ENCODE measurements at places on chromosomes 7 and 10.
A peak's percentile ranks its signal among the peaks of the same experiment; 100 is the strongest.

- DNase-seq, result no peak
These were observed 52.8 kb downstream of the ZNF438 start for GRCh38 chr10:30978843-30979242.

GRCh38 chr7:117020591-117020973 lies 67.3 kb downstream of the ST7 start:
- DNase-seq, result no peak

DNA sequence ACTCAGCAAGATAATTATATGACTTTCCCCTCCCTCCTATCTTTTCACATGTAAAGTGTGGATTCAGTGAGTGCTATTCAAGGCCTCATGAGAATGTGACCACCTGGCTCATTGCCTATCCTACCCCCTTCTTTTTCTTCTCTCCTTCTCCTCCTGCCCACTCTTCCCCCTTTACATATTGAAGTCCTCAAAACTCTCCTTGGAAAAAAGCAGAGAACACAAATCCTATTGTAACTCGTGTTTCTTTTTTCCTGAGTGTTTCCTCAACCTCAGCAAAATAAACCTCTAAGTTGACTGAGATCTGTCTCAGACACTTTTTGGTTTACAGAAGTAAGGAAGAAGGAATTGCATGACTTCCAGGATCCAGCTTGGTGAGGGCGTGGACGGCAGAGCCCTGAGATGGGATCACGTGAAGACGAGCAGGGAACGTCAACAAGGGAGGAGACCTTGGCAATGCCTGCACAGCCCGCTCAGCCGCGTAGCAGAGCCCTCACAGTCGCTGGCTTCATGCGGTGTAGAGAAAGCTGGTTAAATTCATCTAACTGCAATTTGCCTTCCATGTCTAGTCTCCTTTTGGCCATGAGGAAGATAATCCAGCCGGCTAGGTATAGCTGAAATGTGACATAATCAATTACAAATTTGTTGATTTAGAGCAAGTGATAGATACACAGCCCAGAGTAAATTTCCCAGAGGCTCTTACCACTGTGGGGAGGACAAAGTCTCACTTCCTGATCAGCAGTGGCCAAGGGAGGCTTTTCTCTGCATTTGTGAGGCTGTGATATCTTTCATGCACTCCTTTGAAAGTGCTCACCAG lies 75.7 kb downstream of the LYZL2 start:
- DNase-seq, result peak; percentile 66

- no peak for DNase-seq
These were observed 90.5 kb upstream of the SDK1 start for GRCh38 chr7:3210531-3210930.

- DNase-seq, result peak; percentile 14
These were observed 86.2 kb downstream of the EBF3 start for GRCh38 chr10:129877773-129878371.

DNA sequence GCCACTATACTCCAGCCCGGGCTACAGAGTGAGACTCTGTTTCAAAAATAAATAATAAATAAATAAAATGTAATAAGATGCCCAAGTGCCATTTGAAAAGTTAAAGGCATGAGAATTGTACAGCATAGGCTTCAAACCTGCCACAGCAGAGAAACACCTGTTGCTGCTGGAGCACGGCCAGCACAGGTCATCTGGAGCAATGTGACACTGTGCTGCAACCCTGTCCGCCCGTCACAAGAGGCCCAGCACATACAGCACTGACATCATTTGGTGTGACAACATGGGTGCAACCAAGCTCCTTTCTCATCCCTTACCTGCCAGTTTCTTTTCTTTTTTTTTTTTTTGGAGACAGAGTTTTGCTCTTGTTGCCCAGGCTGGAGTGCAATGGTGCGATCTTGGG lies 1.3 kb downstream of the RFC2 start:
- no peak for DNase-seq

- peak; percentile 42 for DNase-seq
These were observed 191.3 kb downstream of the CUX1 start for GRCh38 chr7:102008535-102009262.

- no peak for DNase-seq
These were observed 157.0 kb downstream of the NEBL start for GRCh38 chr10:20740120-20740519.

- DNase-seq, result no peak
These were observed 117.6 kb upstream of the LRGUK start for GRCh38 chr7:134009314-134010110.

DNA sequence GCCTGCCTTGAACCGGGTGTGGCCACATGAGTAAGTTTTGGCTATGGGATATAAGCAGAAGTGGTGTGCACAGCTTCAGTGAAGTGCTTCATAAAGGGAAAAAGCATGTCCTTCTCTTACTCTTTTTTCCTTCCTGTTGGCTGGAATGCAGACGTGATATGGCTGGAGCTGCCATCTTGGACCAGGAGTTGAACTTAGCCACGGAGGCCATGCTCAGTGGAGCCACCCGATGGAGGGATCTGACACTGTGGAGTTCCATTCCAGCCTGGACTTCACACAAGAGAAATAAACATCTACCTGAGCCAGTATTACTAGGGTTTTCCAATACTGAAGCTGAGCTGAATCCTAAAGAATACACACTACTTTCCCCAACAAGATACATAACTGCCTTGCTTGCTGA lies 52.3 kb downstream of the CCDC3 start:
- no peak for DNase-seq

DNA sequence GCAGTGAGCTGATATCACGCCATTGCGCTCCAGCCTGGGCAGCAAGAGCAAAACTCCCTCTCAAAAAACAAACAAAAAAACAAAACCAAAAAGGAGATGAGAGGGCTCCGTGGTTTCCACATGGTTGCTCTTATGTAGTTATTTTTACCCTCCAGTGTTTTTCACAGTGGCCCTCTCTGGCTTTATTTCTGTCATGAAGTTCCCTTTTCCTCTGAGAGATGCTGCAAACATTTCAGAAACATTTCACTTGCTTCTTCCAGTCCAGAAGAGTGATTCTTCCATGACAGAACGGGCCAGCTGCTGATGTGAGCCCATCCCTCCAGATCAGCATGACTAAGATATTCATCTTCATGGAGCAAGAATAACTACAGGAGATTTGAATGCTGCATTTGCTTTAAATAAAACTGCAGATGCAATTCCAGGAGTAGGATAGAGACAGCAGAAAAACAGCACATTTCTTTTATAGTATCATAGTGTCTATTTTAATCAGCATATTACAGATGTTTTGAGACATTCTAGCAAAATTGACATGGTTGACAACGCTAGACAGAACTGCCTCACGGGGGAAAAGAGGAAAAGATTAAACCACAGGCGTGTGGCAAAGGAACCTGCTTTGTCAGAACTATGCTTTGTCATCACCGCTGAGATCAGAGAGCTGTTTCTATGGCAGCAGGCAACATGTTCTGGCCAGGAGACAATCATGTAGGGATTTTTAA lies 40.3 kb downstream of the NRCAM start:
- DNase-seq, result no peak

DNA sequence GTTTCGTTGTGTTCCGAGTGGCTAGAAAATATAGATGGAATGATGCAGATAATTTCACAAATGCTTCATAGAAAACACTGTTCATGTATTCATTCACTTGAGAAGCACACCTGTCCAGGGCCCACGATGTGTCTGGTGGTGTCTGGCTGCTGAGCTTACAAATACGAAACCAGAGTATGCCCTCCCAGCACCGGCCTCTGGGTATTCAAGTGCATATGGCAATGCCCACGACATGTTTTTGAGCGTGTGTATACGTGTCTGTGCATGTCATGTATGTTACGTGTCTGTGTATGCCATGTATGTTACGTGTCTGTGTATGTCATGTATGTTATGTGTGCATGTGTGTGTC lies 37.9 kb downstream of the IL2RA start:
- no peak for DNase-seq

- DNase-seq, result no peak
These were observed 17.9 kb upstream of the CHCHD3 start for GRCh38 chr7:133099633-133100286.

DNA sequence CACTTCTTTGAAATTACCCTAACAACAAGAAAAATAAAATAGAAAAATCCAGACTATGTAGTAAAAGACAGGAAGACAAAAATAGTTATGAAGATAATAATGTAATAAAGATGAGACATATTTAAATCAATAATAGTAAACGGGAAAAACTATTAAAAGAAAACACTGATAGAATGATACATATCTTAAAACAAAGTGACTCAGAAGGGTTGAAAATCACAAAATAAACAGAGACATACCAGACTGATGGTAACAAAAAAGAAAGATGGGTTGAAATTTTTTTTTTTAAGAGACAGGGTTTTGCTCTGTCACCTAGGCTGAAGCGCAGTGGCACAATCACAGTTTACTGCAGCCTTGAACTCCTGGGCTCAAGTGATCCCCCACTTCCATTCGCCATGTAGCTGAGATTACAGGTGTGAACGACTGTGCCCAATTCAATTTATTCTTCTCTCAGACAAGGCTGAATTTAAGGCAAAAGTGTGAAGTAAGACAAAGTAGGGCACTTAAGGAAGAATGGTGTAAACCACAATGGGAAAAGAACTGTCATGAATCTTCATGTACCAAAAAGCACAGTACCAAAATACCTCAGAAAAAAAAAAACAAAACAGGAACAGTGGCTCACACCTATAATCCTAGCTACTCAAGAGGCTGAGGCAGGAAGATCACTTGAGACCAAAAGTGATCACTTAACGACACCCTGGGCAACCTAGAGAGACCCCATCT lies 47.4 kb downstream of the LMBR1 start:
- no peak for DNase-seq

- DNase-seq, result no peak
These were observed 15.1 kb downstream of the AP5Z1 start for GRCh38 chr7:4790516-4790991.

DNA sequence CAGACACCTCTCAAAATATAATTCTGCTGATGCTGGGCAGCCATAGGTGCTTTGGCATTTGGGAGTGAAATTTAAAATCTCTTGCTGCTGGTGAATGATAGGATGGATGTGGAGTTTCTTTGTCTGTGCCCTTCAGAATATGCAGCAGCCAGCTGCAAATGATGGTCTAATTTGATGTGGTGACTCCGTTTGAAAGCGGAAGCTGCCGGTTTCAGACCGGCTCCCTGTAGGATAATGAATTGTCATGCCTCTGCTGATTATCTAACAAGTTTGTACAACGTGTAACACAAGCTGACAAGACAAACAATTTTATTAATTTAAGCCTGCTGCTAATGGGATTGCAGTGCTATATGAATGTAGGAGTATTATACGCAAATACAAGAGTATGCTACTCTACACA lies 103.5 kb downstream of the SND1 start:
- DNase-seq, result no peak

DNA sequence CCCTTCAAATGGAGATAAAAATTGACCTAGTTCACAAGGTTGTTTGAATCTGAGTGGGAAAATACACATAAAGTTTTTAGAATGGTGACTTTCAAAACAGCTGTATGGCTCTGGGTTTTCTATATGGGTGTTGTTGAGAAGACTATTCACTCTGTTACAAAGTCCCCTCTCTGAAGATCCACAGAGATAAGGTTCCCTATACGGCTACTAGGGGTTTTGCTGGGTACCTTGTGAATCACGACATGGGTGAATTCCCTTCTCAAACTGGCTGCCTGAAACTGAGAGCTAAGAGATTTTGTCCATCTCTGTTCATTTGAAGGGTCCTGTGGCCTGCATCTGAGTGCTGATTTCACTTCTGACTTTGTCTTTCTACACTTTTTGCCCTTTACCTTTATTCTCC lies 11.8 kb upstream of the SLC13A1 start:
- no peak for DNase-seq

DNA sequence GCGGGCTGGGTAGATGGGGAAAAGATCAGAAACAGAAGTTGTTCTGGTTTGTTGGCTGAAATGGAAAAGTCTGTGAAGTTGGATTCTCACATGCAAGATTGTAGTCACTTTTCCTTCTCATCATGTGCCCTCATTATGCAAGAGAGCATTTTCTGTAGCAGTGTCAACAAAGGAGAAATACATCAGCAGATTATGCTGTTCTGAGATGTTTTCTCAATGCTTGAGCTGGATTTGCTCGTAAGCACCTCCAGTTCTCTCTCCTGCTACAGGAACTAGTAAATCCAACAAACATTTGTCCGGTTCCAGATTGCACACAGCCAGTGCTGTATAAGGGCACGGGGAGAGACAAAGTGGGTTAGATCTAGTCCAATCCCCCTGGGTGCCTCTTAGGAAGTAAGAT lies 90.0 kb downstream of the GATA3 start:
- no peak for DNase-seq

GRCh38 chr7:1839701-1840100 lies 169.6 kb downstream of the ELFN1 start:
- DNase-seq, result no peak

DNA sequence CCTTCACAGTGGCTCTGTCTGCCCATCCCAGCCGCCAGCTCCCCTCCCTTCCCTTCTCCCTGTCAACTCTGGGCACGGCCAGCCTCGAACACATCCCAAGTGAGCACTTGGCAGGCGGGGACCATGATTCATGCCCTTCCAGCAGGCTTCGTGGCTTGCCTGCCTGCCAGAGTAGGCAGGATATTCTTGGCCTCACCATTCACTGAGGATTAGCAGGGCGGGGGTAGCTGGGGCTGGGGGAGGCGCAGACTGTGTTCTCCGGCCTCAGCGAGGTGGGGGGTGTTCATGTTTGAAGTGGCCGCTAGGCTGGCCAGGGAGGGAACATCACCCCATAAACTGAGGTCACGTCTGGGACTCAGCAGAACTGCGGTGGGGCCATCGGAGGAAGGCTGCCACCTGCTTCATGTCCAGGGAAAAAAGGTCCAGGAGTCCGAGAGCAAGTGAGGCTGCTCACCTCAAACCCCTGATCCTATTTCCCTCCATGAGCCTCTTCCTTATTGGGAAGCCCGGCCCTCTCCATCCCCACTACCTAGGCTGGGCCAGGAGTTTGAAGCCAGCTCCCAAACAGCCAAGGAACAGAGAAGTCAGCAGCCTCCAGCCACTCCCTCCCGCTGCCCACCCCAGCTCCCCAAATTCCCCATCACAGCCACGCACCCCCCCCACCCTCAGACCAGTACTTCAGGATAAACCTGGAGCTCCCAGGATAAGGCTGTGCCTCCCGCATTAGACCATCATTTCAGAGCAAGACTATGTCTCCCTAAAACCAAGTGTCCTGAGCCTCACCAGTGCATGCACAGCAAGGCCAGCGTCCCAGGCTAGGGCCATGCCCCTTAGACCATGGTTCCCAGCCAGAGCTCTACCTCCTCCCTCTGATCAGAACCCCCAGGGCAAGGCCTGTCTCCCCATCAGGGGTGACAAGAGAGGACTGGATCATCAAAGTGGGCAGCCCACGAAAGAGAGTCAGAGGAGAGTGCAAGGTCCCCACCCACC lies 42.8 kb upstream of the RABGEF1 start:
- no peak for DNase-seq

- DNase-seq, result no peak
These were observed 6.1 kb downstream of the ZNF853 start for GRCh38 chr7:6621195-6622133.
